ENCODE measurements at places on chromosomes 4 and X.

DNA sequence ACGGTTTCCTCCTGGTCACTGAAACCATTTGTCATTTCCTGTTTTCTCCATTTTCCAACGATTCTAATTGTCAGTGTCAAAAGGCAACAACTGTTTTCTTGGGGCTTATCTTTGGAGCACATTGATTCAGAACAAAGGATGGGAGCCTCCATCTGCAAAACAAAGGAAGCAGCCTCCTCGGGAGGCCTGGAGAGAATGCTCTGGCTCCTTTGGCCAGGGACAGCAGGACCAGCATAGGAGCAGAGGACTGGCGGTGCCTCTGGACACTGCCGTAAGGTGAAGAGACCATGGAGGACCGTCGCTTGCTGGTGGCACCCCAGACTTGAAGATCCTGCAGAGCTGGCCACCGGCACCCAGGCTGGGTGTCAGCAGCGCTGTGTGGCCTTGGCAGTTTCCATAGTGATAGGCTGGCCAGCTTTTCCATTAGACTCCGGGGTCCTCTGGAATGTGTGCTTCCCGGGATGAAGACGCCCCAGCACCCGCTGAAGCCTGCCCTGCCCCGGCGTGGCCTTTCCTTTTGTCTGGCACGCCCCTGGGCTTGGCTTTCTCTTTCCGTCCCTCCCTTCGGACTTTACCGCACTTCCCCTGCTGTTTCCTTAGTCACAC is 61.1 kb upstream of the MTM1 start:
- no peak for DNase-seq

- no peak for DNase-seq
Observed at GRCh38 chr4:73436674-73437557, 895 bp downstream of the AFP start.

- no peak for DNase-seq
Observed at GRCh38 chr4:20576861-20577260, 123.4 kb upstream of the PACRGL start.

GRCh38 chr4:76620723-76621468 is 185.9 kb downstream of the SHROOM3 start:
- DNase-seq: no peak

GRCh38 chr4:88817740-88818139 is 120.1 kb upstream of the NAP1L5 start:
- no peak for DNase-seq

DNA sequence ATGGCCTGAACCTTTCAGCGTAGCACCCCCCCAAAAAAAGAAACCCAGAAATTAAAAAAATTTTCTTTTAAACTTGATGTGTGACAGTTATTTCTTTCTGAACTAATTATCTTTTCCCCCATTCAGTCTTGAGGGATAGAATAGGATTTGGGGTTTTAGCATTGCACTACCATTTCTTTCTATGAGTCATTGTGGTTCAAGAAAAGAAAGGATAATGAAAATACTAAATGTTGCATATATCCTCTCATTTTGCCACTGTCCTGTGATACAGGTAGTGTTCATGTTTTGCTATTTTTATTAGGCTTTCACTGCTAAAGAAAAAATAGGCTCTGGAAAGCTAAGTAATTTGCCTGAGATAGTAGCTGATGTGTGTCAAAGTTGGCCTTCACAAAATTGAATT is 39.4 kb upstream of the DCK start:
- DNase-seq: no peak

DNA sequence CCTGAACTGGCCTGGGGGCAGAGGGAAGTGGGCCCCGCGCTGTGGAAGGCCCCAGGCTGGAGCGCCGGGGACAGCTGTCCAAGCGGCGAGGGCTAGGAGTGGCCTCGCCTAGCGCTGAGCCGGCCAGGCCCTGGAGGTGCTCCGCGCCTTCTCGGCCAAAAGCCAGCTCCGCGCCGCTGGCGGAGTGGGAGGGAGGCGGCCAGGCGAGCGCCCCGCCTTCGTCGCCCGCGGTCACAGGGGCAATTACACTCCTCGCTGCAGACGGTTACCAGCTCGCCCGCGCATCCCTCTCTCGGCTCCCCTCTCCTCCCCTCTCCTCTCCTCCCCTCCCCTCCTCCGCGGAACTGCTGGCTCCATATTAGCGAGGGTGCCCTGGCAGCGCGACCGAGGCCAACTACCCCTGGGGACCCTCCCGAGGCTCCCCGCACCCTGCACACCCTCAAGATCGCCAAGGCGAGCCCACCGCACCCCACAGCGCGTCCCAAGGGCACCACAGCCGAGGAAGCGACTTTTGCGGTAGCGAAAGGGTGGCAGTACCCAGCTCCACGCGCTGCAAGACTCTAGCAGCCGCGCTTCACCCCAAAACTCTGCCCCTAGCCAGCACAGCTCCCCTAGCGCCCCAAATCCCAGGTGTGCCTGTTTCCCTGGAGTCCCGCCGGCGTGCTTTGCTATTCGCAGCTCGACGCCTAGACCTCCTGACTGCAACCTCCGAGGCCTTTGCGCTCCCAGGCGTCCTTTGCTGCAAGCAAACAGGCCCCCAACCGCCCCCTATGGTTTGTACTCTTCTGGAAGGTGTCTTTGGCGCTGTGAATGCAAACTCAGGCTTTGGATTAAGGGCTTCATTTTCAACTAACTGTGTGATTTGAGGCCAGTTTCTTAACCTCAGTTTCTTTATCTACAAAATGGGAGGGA is 91.4 kb downstream of the BCOR start:
- DNase-seq: no peak

GRCh38 chrX:153731117-153731844 is 6.6 kb downstream of the ABCD1 start:
- DNase-seq: no peak

GRCh38 chrX:9494771-9495170 is 29.9 kb downstream of the TBL1X start:
- no peak for DNase-seq

GRCh38 chrX:10619425-10620046 is 849 bp downstream of the MID1 start:
- DNase-seq: no peak

- no peak for DNase-seq
Observed at GRCh38 chr4:150976478-150977118, 38.5 kb downstream of the LRBA start.

DNA sequence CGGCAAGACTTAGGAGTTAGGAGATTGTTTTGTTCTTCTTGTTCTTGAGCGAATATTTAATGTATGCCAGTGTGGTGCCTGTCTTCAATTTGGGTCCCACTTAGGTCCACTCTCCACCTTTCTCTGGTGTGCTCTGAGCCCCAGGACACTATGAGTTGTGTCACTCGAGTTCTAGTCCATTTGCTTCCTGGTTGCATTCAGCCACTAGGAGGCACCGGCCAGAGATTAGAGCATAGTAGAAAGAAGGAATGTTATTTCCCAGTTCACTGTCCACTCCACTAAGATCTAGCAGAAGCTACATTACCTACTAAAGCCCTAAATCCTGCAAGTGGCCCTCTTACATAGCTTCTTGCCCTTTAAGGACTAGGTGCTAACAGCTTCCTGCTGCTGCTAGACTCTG is 326.9 kb downstream of the NAF1 start:
- DNase-seq: no peak

GRCh38 chr4:97132435-97132834 is 1010.8 kb downstream of the STPG2 start:
- DNase-seq: no peak

DNA sequence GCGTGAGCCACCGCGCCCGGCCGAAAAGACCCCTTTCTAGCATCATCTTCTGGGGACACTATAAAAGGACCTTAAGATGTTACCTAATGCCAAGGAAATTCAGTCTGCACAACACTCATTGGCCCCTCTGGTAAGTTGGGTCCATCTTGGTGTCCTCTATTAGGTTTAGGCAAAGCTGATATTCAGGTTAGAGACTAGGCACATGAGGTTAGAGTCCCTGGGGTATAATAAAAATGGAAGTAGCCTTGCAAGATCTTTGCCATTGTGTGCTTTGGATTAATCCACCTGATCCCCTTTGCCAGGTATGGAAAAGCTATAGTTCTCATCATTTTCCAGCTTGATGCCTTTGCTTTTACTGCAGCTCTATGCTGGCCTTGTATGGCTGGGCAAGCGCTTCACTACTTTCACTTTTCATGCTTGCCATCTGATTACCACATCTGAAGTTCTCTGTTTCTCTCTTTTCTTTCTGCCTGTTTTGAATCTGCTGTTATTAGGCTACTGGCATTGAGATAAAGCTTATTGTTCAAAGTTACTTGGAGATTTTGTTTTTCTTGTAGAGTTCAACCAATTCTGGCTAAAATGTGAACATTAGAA is 5.4 kb upstream of the ADH4 start:
- no peak for DNase-seq

DNA sequence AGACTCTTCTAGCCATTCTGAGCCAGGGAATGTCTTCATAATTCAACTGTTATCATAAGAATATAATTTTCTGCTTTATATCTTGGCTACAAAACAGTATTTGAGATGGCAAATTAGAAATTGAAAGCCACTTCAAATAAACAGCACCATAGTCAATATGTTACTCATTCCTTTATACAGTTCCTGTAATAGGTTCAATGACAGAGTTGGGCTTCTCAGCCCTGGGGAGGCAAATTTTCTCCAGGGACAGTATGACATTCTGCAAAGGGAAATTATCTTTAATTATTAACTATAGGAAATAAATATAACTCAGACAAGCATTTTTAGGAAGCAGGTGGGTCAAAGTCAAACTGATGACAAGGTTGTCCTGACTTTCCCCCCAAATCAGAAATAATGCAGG is 71.9 kb upstream of the RPS6KA6 start:
- no peak for DNase-seq

GRCh38 chrX:136907621-136908020 is 27.1 kb upstream of the RBMX start:
- no peak for DNase-seq

GRCh38 chr4:93894995-93895394 is 66.4 kb downstream of the ATOH1 start:
- DNase-seq: no peak

DNA sequence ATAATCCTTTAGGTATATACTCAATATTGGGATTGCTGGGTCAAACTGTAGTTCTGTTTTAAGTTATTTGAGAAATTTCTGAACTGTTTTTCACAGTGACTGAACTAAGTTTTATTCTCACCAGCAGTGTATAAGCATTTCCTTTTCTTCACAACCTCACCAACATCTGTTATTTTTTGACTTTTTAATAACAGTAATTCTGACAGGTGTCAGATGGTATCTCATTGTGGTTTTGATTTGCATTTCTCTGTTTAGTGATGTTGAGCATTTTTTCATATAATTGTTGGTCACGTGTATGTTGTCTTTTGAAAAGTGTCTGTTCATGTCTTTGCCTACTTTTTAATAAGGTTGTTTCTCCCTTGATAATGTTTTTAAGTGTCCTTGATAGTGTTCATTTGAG is 112.6 kb downstream of the LINC00632 start:
- no peak for DNase-seq

DNA sequence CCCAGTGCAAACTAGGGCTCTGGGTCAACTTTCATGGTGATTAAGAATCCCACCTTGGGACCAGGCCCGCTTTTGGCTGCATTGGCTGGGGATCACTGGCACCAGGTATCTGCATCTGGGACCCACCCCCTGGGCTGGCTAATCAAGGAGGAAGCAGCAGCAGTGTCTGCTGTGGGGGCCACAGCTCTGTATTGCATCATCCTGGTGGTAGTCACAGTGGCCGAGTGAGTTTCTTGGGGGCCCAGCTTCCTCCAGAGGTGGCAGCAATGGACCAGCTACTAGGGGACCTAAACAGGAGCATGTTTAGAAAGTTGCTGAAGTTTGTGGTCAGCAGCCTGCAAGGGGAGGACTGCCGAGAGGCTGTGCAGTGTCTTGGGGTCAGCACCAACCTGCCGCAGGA is 15.7 kb downstream of the LNX1 start:
- no peak for DNase-seq

- no peak for DNase-seq
Observed at GRCh38 chr4:126957556-126957955, 675.2 kb upstream of the INTU start.

DNA sequence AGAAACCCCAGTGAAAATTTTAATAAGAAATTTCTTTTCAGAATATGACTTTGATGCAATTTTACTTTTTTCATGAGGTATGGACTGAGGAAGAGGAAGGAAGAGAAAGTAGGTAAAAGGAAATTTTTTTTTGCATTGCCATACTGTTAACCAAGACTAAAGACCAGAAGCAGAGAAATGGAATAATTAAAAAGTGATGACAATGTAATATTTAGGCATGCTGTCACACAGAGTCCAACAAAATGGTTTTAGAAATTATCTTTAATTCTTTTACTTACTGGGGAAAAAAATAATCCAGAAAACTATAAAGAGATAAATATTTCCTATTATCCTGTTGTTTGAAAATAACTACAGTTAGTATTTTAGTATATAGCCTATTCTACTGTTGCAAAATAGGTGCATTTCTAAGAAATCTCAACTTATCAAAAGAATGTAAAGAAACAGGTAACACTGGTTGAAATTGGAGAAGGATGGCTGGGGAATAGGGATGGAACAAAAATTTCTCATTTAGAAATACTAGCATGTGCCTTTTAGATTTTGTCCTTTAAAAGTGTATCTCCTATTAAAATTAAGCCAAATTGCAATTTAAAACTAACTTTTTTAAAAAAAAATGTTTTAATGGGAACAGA is 92.6 kb downstream of the ANXA3 start:
- DNase-seq: no peak

DNA sequence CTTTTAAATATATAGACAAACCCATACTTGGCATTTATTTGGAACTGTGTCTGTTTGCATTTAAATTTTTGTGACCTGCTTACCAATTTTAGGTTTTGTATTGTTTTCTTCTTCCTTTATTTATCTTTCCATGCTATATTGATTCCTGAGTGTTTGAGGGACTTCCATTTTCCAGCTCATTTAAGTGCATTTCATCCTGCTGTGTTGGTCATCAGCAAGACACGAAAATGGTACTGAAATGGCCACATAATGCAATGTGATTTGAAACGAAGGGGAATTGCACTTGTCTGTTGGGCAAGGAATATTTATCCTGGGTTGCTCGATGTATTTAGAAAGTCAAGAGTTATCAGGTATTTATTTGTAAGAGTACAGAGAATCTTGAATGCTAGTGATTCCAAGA is 524.3 kb upstream of the MAGEB2 start:
- no peak for DNase-seq

DNA sequence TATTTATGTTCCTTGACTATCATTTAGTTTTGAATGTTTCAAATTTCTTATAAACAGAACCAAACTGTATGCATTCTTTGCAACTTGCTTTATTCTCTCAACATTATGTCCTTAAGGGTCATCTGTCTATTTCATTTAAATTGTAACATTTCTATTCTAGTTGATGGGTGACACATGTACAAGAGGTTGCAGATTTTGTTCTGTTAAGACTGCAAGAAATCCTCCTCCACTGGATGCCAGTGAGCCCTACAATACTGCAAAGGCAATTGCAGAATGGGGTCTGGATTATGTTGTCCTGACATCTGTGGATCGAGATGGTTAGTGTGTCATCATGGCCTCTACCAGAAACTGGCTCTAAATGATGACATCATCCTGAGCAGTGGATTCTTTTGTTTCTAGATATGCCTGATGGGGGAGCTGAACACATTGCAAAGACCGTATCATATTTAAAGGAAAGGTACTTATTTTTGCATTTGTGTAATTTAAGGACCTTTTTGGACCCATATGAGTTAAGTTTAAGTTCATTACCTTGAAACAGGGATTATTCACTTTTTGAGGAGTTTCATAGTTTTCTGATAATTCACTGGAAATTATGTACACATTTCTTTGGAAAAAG is 6.1 kb downstream of the LIAS start:
- DNase-seq: no peak

All from NCI-H1092 treated with DMSO at 0.1 percent for 48 hours (cell line).